Frontal cortex (tissue), 4 donors: ENCODE measurements at places on chromosomes 2 and 18. TPM values are rescaled to one million over a fixed set of nuclear protein-coding genes. Genes with fewer than 3 reads are reported as not detected.

PLGLB2 gene
- 0.41 TPM for total RNA-seq

GPR55 gene
- total RNA-seq, result not detected

REEP1 gene
- total RNA-seq, result 147 TPM

RNU2-63P gene
- total RNA-seq, result not detected

CPO gene
- not detected for total RNA-seq

DNA sequence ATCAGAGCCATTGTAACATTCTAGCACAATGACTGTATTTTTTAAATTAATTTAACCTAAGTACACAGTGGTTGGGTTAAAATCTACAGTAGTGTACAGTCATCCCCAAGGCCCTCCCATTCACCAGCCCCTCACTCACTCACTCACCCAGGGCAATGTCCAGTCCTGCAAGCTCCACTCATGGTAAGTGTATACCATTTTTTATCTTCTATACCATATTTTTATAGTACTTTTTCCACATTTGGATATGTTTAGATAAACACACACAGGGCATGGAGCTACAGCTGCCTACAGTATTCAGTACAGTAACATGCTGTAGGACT is 72.1 kb downstream of the COPS8 start:
- DNase-seq, result no peak

- DNase-seq, result no peak
Observed at GRCh38 chr2:181872178-181872577, 19.4 kb upstream of the ITPRID2 start.

DNA sequence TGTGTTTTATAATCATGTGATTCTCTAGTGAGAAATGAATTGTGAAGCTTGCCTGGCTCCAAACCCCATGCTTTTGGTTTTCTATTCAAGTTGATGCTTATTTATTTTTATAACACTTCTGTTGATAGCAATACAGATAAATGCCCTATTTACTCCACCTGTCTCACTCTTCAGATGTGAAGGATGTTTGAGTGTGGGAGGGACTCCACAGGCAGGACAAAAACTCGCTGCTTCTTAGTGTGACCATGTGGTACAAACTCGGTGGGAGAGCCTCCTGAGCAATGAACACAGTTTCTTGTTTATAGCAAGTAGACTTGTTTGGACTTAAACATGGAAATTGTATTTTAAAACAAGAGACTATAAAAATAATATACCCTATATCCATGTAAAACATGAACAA is 219.7 kb downstream of the GULP1 start:
- DNase-seq, result no peak

GRCh38 chr18:23437357-23438045 is 15.6 kb upstream of the RIOK3 start:
- peak; percentile 80 for DNase-seq

- no peak for DNase-seq
Observed at GRCh38 chr18:9091066-9091476, 11.4 kb upstream of the NDUFV2 start.

GRCh38 chr2:146931109-146931508 is 913.7 kb upstream of the ACVR2A start:
- DNase-seq, result no peak
